ENCODE measurements at places on chromosomes 5 and 9.

- peak; percentile 60 for DNase-seq
Observed at GRCh38 chr9:32589083-32589723, 16.2 kb upstream of the NDUFB6 start.

- no peak for DNase-seq
Observed at GRCh38 chr5:101782352-101783103, 513.6 kb downstream of the SLCO4C1 start.

GRCh38 chr9:70228118-70228517 lies 30.7 kb upstream of the SMC5 start:
- DNase-seq = no peak

DNA sequence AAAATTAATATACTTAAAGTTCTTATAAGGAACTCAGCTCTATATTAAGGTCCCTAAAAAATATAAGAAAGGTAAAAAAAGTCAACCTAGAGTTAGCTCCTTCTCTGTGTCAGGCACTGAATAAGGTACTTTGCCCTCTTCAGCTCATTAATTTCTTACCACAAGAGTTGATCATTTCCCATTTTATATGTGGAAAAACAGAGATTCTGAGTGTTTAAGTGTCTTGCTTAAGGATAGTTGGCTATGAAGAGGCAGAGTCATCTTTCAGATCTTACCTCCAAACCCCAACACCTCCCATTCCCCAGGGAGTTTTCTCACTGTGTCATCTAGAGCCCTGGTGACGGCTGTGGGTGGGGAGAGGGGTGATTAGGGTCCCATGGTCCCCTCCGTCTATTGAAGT lies 40.6 kb downstream of the INSYN2B start:
- no peak for DNase-seq

GRCh38 chr9:96135076-96135752 lies 166.8 kb downstream of the HSD17B3 start:
- DNase-seq = no peak

Data from hepatocyte (in vitro differentiated cells).